Renal cortical epithelial cell (primary cell): ENCODE measurements at places on chromosomes 3 and 15.

DNA sequence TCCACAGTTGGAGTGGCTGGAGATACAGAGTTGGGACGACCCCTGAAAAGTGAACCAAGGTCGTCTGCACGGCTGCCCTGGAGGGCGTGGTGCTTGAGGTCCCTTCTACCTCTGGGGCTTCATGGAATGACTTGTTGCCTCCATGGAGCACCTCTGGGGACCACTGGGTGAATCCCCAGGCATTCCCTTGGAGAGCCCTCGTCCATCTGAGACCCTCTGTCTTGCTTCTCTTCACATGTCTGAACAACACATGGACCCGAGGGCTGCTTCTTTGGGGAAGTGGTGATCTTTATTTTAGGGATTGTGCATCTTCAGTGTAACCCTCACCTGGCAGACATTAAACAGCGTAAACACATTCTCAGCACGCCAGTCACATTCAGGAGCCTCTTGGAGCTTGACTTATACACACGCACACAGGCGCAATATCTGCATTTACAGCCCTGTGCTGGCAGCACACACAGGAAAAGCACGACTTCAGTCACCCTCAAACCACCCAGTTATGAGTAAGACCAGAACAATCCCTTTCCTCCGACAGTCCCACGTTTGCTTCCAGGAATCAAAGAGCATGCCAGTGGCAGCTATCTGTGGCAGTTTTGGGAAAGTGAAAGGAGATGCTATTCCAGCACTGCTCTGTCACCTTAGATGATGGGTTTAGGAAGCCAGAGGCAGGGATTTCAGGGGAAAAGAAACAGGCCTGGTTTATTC, 12.6 kb downstream of the FAM107A start:
- peak; percentile 80 for DNase-seq

DNA sequence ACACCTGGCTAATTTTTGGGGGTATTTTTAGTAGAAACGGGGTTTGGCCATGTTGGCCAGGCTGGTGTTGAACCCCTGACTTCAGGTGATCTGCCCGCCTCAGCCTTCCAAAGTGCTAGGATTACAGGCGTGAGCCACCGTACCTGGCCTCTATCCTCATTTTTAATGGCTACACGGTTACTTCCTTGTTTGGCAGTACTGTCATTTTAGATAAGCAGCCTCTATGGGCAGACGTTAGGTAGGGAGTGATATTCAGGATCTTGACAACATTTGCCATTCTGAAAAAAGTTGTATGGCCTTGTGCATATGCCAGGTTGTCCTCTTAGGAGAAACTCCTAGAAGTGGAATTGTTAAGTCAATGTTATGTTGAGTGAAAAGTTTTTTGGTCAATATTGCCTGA, 141.7 kb downstream of the ITPR1 start:
- no peak for DNase-seq

GRCh38 chr3:177589911-177590381, 392.7 kb upstream of the TBL1XR1 start:
- peak; percentile 100 for DNase-seq

DNA sequence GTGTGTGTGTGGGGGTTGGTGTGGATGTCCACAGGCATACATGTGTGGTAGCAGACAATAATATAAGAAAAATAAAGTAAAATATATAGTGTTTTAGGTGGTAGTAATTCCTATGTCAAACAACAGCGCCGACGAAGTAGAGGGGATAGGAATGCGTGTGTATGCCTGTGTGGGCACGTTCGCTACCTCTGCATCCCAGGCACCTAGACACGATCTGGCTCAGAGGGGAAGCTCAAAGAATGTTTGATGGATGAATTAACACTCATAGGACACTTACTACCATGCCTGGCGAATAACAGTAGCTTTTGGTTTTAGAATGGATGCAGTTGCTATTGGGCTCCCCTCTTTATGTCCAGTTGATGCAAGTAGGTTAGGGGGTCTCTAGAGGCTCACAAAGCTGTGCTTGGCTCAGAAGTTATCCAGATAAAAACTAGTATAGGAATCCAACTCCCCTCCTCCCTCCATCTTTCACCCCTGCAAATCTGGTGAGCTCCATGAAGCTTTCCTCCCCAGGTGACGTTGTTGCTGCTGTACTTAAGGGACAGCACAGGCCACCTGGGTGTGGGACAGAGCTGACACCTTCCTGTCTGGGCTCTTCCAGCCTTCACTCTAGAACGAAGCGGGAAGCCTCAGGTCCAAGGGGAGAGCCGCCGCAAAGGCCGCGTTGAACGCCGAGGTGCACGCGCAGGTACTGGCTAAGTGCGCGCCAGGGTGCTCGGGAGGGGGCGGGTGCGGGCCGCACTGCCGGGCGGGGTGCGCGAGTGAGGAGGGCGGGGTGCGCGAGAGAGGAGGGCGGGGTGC, 192.6 kb upstream of the LYSMD4 start:
- no peak for DNase-seq

- no peak for DNase-seq
These were observed 103.5 kb upstream of the KCNAB1 start for GRCh38 chr3:156016902-156017301.

GRCh38 chr15:71291723-71292122, 176.5 kb downstream of the THSD4 start:
- no peak for DNase-seq

- peak; percentile 30 for DNase-seq
These were observed 4.1 kb upstream of the TBC1D23 start for GRCh38 chr3:100256731-100257151.

- DNase-seq, result no peak
These were observed 598.9 kb upstream of the GRM7 start for GRCh38 chr3:6262010-6262409.

DNA sequence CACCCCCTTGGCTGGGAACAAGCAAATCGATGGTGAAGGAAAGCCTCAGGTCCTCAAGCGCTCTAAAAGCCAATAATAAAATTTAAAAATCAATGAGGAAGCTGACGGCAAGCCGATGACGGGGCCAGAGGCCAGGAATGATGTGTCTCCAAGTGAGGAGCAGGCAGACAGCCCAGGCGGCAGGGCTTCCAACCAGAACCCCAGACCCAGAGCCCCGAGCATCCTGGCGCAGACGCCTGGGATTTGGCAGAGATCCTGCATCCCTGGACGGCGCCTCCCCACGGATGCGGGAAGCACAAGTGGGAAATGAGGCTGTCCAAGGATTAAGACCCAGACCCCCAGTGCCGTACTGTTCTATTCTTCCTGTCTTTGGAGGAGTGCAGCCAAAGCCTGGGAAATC, 123.0 kb upstream of the PROK2 start:
- no peak for DNase-seq

- no peak for DNase-seq
These were observed 89.4 kb upstream of the TJP1 start for GRCh38 chr15:29911705-29912104.

DNA sequence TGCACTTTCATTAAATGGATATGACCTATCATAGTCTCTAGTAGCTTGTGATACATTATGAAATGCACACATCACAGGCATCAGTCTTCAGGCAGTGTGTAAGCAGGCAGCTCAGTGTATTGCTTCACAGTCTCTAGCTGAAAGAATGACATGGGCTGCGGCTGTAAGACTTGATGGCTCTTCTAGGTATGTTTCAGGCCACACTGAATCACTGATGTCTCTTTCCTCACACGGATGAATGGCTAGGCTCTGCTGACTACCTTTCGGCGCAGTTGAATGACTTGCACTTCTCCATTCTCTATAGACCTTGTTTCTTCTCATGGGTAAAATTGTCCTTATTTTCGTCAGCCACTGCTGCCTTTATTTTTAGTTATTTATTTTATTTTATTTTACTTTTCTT, 15.4 kb downstream of the APH1B start:
- peak; percentile 77 for DNase-seq

DNA sequence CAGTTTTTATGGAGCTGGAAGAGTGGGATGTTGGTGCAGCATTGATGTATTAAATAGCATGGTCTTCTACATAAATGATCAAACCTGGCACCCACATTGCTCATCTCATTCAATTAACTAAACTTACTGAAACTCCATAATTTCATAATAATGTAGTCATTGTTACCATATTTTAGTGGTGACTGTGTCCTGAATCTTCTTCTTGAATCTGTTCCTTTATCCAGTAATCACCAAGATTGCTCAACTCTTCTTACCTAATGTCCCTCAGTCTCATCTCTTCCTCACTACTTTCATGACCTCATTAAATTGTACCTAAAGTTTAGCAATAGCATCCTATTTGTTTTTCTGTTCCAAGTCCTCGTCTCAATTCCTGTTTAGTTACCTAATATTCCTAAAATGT, 69.8 kb downstream of the FGF7 start:
- DNase-seq, result peak; percentile 42

- no peak for DNase-seq
These were observed at the start of gene VIPR1 for GRCh38 chr3:42502429-42503250. Gene VIPR1 (plus strand): TSS chr3:42502643. CDS start chr3:42502736, 93 bp downstream.

DNA sequence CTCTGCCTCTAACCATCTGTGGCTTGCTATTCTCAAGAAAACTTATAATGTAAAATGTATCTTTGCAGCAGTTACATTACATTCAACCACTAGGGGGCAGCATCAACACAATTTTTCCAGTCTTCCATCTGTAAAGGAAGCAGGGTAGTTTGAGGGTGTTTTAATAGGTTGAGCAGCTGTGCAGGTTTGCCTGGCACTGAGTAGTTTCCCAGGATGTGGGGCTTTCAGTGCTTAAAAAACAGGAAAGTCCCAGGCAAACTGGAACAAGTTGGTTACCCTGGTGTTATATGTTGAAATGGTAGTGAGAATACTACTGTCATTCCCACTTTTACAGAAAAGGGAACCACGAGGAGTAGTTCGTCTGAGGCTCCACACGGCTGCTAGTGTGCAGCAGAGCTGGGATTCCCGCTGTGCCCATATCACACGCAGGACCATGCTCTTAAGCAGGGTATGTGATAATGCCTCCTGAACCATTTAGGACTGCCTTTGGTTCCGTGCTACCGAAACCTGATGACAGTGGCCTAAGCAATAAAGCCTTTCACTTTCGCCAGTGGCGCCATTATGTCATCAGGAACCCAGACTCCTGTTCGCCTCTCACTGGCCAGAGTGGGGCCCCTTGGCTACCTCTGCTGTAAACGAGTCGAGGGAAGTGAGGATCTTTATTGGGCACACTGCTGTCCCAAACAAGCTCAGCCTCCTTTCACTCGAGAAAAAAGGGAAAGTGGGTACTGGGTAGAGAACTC, 64.7 kb upstream of the ZBTB38 start:
- peak; percentile 79 for DNase-seq

DNA sequence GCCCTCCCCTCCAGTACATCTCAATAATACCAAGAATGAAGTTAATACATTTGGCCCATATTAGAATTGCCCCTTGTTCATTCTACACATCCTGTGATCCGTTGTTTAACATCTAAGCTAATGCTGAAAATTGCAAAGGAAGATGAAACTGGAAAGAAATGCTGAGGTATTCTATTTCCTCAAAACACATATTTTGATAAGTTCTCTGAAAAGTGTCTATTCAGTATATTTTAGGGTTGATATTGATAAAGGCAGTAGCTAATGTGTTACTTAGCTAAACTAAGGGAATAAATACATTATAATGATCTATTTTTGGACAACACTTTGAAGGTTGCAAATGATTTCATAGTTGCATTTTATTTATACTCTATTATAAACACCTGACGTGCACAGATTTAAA, 702.6 kb upstream of the ROBO1 start:
- DNase-seq, result no peak

GRCh38 chr3:127758013-127758412, 64.3 kb downstream of the MGLL start:
- DNase-seq, result no peak

DNA sequence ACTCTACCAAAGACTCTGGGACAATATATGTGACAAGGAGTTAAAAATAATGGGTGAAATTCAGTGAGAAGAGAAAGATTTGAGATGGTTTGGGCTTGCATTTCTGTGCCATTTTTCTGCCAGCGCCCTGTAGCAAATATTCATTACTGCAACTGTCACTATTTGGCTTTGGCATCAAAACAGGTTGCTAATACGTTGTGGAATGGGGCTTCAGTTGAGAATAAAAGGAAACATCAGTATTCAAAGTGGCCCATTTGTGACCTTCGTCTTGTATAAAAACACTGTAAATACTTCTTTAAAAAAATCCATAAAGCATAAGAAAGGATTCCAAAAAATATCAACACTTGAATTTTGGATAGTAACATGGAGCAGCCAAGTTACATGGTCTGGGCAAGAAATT, 309.2 kb downstream of the ZNF385D start:
- no peak for DNase-seq

DNA sequence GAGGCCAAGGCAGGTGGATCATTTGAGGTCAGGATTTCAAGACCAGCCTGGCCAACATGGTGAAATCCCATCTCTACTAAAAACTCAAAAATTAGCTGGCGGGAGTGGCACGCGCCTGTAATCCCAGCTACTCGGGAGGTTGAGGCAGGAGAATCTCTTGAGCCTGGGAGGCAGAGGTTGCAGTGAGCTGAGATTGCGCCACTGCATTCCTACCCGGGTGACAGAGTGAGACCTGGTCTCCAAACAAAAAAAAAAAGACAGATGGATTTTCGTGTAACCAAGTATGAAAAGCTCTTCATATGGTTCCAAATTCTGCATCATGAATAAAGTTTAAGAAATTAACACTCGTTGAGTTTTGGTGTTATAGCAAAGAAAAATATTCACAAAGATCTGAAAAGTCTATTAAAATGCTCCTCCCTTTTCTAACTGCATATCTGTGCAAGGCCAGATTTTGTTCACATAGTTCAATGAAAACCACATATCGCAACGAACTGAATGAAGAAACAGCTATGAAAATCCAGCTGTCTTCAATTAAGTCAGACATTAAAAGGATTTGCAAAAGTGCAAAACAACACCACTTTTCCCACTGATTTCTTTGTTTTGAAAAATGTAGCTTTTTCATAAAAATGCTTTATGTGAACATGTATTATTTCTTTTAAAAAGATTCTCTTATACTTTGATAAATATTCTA, 23.8 kb upstream of the FBLN2 start:
- DNase-seq, result no peak
